Subcutaneous preadipocyte (primary cell): ENCODE measurements at places on chromosomes 2 and 18. TPM values are rescaled to one million over a fixed set of nuclear protein-coding genes. Genes with fewer than 3 reads are reported as not detected.

AQP12A gene
- total RNA-seq, result not detected in 2 replicates

CCDC68 gene
- total RNA-seq, result 1.5 and 2.0 TPM in 2 replicates

SATB2 gene
- 10.3 and 11.1 TPM in 2 replicates for total RNA-seq

TXNDC2 gene
- under 0.01 TPM in 1 of 2 replicates, not detected in the other for total RNA-seq

MOGAT1 gene
- not detected in 2 replicates for total RNA-seq

LYPD6 gene
- total RNA-seq, result under 0.01 TPM in 2 replicates

UGT1A5 gene
- not detected in 2 replicates for total RNA-seq

FTCDNL1 gene
- 1.8 and 2.2 TPM in 2 replicates for total RNA-seq

GALNT14 gene
- 0.98 and 1.1 TPM in 2 replicates for total RNA-seq

GDF7 gene
- under 0.01 TPM in 2 replicates for total RNA-seq

RIT2 gene
- total RNA-seq, result not detected in 2 replicates

RAB6C gene
- total RNA-seq, result not detected in 2 replicates

ASXL3 gene
- 0.59 and 0.73 TPM in 2 replicates for total RNA-seq

SKOR2 gene
- total RNA-seq, result not detected in 2 replicates

LCT gene
- total RNA-seq, result 0.20 TPM in 1 of 2 replicates, not detected in the other

LHCGR gene
- not detected in 2 replicates for total RNA-seq

TBC1D8 gene
- 73.9 and 106 TPM in 2 replicates for total RNA-seq

DAPL1 gene
- total RNA-seq, result not detected in 2 replicates

CD8A gene
- under 0.01 TPM in 1 of 2 replicates, not detected in the other for total RNA-seq

SFXN5 gene
- total RNA-seq, result 8.4 and 8.8 TPM in 2 replicates

RHOB gene
- total RNA-seq, result 48.9 and 66.5 TPM in 2 replicates

NEU2 gene
- not detected in 2 replicates for total RNA-seq

MAP4K4 gene
- total RNA-seq, result 154 and 290 TPM in 2 replicates

LBX2 gene
- total RNA-seq, result 3.3 and 3.9 TPM in 2 replicates

ALPG gene
- total RNA-seq, result not detected in 2 replicates

HAAO gene
- total RNA-seq, result 0.20 and 0.37 TPM in 2 replicates

POTEJ gene
- total RNA-seq, result not detected in 2 replicates

IMMT gene
- total RNA-seq, result 59.5 and 84.3 TPM in 2 replicates

LTBP1 gene
- total RNA-seq, result 340 and 429 TPM in 2 replicates

COL5A2 gene
- 186 and 225 TPM in 2 replicates for total RNA-seq
